NCI-H1105 (cell line): ENCODE measurements at places on chromosomes 5 and 9.

- peak; percentile 54 for DNase-seq
Observed at GRCh38 chr9:17627641-17628040, 48.8 kb downstream of the SH3GL2 start.

DNA sequence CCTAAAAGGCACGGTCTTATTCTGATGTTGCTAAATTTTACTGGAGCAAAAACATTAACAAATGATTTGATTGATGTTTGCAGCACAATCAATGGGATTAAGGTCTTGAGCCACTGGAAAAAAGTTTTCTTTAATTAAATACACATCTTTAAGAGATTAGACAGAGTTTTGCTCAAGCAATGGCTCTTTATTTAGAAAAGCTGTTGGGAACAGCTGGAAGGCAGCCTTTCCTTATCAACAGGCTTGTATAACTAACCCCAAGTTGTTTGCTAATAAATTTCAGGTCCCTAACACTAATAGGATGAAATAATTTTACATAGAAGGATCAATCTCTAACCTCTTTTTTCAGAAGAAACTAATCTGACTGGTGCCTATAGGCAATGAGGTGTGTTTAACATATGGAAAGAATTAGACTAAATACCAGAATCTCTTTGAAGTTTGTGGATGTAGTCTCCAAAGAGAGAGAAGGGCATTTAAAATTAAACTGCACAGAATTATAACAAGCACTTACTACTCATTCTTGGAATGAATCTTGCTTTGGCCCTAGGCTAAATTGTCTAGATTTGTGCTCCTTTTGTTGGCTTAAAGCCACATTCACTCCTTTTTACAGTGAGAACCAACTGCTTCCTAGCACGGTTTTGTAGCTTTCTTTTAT is 67.3 kb upstream of the TNFAIP8 start:
- DNase-seq: no peak

DNA sequence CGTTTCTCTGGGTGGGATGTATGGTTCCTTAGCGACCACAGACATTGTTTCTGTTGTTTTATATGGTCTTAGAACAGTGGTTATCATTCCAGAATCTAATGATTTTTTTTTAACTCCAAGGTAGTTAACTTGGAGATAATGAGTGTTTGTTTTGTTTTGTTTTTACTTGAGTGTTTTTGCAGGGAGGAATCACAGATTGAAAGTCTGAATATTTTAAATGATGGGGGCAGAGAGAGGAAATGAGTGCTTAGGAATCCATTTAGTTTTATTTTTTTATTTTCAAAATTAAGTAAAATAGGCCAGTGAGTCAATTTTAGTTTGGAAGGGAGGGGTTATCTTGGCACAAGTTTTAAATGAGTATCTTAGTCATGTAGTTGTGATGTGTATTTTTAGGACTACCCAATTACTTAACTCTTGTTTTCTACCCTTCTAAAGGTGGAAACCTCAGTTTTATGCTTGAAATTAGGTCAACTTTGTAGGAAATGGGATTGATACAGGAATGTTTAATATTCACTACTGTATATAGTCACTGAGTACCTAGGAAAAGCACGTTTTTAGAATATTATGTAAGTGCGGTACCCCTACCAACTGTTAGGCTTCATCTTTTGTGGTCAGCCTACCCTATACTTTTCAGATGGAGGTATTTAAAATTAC is 2.0 kb downstream of the UBE2R2 start:
- no peak for DNase-seq

DNA sequence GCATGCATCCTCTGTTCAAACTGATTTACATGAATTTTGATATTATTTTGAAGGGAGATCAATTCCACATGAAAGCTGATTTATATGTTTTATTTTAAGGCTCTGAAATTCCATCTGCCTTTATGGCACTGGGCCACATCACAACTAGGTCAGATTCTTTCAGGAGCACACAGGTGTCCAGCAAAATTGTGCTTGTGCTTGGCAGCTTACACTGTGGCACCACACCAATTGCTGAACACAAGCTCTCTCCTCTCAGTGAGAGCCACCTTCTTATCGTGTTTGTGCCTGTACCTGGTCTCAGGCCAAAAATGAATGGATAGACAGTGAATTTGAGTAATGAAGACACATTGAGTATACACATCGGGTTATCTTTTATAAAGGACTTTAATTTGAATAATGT is 200.4 kb downstream of the CDH10 start:
- peak; percentile 56 for DNase-seq

DNA sequence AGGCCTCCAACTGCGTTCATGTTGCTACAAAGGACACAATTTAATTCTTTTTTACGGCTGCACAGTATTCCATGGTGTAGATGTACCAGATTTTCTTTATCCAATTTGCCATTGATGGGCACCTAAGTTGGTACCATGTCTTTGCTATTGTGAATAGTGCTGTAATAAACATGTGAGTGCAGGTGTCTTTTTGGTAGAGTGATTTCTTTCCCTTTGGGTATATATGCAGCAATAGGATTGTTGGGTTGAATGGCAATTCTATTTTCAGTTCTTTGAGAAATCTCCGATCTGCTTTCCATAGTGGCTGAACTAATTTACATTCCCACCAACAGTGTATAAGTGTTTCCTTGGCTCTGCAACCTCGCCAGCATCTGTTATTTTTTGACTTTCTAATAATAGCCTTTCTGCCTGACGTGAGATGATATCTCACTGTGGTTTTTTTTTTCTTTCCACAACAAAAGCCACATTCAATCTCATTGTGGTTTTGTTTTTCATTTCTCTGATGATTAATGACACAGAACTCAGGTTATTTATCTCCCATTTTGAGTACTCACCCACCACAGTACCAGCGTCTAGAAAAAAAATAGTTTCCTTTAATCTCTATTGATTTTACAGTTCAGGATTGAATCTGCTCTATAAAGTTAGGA is 21.9 kb downstream of the ARRDC3 start:
- DNase-seq: no peak

GRCh38 chr5:172795318-172795977 is 24.5 kb upstream of the DUSP1 start:
- no peak for DNase-seq

DNA sequence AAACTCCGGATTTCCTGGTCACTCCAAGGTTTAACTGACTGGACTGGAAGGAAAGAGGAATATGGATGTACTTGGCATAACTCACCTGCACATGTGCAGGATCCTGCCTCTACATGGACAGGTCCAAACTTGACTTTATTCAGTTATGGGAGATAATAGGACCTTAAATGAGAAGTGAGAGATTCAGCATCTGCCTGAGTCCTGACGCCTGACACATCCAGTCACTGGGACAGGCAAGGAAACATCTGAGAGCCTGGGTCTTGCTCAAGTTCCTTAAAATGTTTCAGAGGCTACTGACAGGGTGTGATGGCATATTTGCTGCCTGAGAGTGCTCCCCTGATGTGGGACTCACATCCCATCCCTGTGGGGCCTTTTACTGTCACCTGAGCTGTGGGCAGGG is 34.9 kb downstream of the ZNF354A start:
- no peak for DNase-seq

DNA sequence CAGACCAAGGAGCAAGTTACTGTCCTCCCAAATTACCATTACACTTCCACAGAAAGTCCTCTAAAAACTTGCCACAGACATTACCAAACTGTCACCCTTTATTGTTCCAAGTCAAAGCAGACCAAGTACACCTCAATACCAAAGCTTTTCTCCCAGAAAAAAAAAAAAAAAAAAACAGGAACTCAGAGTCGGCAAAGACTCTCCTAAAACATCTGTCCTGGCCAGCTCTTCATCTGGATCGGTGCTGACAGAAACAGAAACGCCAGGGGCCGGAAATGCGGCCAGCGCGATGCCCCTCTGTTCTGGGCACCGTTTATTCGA is 718 bp downstream of the DEPDC1B start:
- DNase-seq: no peak

DNA sequence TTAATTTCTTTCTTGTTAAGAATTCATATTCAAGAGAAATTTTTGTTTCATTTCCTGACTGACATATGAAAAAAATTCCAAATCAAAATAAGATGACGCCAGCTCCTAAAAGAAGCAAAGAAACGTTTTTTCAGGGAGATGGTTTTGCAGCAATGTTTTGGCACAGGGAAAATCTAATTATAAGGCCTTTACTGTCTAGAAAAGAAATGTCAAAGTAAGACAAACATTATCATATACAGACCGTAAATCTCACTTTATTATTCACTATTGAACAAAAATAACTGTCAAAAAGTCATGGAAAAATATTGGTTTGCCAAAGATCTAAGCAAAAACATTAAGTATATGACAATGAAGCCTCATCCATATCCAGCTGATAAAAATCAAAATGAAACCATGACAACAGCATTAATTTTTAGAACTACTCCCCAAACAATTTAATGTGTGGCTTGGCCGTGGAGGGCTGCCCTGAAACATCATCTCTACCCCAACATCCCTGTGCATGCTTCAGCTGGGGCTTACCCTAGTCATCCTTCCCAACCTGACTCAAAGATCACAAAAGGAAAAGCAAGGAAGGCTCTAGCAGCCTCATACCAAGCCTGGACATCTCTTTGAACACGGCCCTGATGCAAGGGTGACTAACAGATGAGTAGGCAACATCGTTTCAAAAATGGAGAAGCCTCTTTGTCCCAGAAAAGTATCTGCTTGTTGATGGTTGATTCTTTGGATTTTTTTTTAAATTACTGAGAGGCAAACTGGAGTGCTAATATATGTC is 95.6 kb downstream of the ARSB start:
- no peak for DNase-seq

DNA sequence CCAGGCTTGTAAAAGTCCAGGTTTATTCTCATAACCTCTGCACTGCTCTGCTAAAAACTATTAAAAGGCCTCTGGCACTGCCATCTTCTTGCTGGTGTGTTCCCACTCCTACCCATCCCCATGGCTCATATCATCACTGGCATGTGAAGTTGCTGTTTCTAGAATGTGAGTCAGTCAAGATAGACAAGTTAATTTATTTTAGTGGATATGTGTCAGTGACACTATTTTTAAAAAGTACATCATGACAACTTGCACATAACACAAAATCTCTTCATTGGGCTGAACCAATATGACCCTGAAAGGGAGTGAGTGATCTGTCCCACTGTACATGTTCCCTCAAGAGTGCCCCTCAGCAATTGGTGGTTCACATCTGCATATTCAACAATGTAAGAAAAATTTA is 299.7 kb downstream of the NFIB start:
- no peak for DNase-seq

DNA sequence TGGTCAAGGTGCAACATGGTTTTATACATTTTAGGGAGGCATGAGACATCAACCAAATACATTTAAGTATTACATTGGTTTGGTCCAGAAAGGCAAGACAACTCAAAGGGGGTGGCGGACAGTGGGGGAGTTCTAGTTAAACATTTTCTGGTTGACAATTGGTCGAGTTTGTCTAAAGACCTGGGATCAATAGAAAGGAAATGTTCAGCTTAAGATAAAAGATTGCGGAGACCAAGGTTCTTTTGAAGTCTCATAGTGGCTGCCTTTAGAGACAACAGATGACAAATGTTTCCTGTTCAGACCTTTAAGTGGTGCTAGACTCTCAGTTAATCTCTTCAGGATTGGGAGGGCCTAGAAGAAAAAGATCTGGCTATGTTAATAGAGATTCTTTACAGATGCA is 47.7 kb upstream of the TTC39B start:
- no peak for DNase-seq

DNA sequence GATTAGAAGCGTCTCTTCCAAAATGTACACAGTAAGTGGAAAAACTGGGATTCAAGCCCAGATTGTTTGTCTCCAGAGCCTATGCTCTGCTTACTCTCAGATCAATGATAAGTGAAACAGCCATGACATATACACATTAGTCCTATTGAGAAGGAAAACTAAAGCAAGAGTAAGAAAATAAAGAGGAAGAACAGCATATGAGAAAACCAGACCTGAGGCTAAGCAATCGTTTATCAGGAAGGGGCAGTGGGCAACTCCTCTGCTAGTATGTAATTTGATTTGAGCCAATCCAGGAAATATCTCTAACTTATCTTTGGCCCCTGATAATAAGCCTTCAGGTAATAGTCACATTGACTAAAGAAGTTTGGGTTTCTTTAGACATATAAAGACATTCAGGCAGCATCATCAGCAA is 789.9 kb upstream of the C9orf72 start:
- DNase-seq: no peak

GRCh38 chr9:113352006-113352405 is 2.7 kb downstream of the BSPRY start:
- DNase-seq: no peak

DNA sequence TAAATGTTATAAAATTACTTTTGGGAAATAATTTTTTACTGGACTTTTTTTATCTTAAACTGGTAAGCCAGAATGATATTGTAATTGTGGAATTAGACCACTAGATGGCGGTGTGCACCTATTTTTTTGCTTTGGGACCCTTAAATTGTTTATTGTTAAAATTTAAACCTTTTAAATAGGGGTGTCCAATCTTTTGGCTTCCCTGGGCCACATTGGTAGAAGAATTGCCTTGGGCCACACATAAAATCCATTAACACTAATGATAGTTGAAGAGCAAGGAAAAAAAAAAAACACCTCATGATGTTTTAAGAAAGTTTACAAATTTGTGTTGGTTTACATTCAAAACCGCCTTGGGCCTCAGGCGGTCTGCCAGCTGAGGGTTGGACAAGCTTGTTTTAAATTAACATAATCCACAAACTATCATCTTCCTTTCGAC is 28.4 kb upstream of the GADD45G start:
- no peak for DNase-seq

DNA sequence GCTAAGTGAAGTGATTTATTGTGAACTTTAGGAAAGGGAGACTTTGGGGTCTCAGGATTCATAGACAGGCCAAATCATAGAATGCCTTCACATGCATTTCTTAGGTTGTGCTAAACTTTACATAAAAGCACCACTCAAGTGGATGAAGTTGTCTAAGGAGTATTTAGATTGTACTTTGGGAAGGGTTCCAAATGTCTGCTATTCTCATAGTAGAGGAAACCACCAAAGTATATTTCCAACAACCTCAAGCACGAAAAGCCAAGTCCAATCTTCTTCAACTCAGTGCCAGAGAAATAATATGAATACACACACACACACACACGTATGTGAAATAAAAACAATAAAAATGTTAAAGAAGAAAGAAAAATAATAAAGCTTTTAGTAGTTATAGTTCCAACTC is 41.8 kb downstream of the ENC1 start:
- no peak for DNase-seq

GRCh38 chr9:14096258-14096922 is 217.6 kb downstream of the NFIB start:
- DNase-seq: peak; percentile 55

GRCh38 chr5:42483472-42484154 is 60.4 kb downstream of the GHR start:
- no peak for DNase-seq

GRCh38 chr5:6570530-6570929 is 62.3 kb downstream of the NSUN2 start:
- DNase-seq: no peak

- no peak for DNase-seq
Observed at GRCh38 chr5:17951392-17952169, 317.3 kb downstream of the TAF11L14 start.
